ENCODE measurements at places on chromosomes 1 and 21. TPM values are rescaled to one million over a fixed set of nuclear protein-coding genes. Genes with fewer than 3 reads are reported as not detected.

Gene KCNN3
- 3.7 TPM for total RNA-seq

Gene SPRR5
- total RNA-seq = not detected

Gene FCRLB
- total RNA-seq = 1.4 TPM

DNA sequence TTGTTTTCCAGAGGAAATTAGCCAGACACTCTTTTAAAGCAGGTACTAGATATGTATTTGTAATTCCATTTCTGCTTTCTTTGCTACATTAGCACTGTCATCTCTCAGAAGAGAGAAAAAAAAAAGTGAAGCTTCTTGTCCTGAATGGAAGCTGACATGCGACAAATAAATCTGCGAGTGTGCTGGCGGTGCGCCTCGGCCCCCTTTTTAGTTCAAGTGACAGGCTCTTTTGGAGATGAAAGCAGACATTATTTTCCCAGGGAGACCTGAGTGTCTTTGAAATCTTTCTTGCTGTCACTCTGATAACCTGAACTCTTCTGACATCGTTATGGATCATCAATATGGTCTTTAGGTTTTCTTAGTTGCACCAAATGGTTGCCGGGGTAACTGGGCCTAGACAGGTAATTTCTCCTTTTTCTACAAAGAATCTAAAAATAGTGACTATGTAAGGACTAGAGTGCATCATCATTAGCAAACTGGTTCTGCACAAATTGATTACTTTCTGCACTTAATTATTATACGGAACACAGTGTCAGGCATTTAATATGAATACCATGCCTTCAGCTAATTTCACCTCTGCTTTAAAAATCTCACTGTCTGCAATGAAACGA lies 478.6 kb downstream of the PCP4 start:
- DNase-seq = no peak

GRCh38 chr1:155889566-155889965 lies 21.6 kb downstream of the RIT1 start:
- DNase-seq = no peak

- DNase-seq = no peak
These were observed 24.1 kb downstream of the METTL13 start for GRCh38 chr1:171805395-171806115.

- no peak for DNase-seq
These were observed 53.4 kb upstream of the COX20 start for GRCh38 chr1:244782056-244782455.

GRCh38 chr1:77487631-77488030 lies 194.8 kb downstream of the ZZZ3 start:
- DNase-seq = no peak

- no peak for DNase-seq
These were observed 49.8 kb downstream of the ZBTB18 start for GRCh38 chr1:244100704-244101453.

- DNase-seq = no peak
These were observed 123.4 kb downstream of the ATP6V1G3 start for GRCh38 chr1:198417039-198417438.

- DNase-seq = no peak
These were observed 23.9 kb downstream of the VAV3 start for GRCh38 chr1:107941123-107941522.

GRCh38 chr1:1538334-1538733 lies 2.1 kb downstream of the TMEM240 start:
- no peak for DNase-seq

- DNase-seq = peak; percentile 21
These were observed 1.3 kb downstream of the JAM2 start for GRCh38 chr21:25640202-25640942.

GRCh38 chr1:67572594-67573221 lies 112.3 kb upstream of the GADD45A start:
- peak; percentile 50 for DNase-seq

GRCh38 chr1:160789702-160790611 lies 6.0 kb upstream of the LY9 start:
- DNase-seq = no peak

DNA sequence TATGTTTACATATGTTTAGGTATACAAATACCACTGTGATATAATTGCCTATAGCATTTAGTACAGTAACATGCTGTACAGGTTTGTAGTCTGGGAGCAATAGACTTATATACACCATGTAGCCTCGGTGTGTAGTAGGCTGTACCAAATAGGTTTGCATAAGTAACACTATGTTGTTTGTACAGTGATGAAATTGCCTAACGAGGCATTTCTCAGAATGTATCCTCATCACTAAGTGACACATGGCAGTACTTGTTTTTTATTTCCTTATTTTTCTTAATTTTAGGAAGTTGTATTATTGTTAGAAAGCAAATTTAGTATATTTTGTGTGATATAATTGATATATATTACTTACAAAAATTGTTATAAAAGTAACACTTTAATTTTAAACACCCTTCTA lies 840.9 kb downstream of the LTN1 start:
- no peak for DNase-seq

DNA sequence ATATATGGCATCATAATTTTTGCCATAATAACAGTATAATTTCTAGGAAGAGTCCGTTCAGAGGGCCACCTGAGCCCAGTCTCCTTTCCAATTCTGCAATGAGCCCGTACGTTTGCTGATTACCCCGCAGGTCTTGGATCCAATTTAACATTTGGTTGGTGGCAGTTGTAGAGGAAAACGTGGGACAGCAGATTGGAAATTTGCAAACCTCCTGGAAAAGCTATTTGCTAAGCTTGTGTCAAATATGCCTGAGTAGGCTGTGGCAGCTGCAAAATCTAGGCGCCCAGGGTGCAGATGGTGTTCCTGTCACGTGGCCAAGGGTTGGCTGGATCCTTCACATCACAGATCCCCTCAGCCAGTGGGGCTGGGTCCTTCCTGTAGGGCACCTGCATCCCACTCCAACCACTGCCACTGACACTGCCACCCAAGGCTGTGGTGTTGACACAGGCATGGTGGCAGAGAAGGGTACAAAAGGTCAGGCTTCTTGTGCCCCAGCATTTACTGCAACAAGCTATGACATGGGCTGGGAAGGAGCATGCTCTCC lies 174.8 kb upstream of the SYT6 start:
- DNase-seq = no peak

- DNase-seq = no peak
These were observed 143.0 kb downstream of the RERE start for GRCh38 chr1:8674481-8674880.

GRCh38 chr1:36128905-36129206 lies 3.8 kb upstream of the COL8A2 start:
- no peak for DNase-seq

GRCh38 chr1:111142356-111142975 lies 2.4 kb downstream of the CEPT1 start:
- DNase-seq = no peak

DNA sequence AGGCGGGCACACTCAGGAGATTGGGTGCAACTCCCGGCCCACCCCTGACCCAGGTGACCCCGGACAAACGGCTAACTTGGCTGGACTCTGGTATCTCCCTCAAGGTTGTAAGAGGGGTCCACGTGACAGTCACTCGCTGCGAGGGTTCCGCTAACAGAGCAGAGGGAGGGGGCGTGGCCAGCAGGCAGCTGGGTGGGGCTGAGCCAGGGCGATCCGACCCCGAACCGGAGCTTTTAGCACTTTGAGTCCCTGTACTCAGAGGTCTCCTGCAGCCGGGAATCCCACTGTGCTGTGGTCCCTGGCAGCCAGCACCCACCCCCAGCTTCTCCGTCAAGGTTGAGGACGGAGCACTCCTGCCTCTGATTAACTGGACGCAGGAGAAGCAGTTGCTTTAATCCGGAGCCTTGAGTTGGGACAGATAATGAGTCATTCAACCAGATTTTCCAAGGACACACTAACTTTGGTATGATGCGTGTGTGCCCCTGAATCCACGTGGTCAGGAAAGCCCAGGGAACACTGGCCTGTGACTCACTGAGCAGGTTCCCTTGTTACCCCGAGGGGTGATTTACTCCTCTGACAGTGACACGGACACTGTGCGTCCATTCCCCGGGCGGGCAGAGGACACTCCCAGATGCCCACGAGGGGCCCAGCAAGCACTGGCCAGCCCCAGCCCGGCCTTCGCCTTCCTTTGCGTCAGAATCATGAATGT lies 16.8 kb downstream of the TRPM2 start:
- peak; percentile 62 for DNase-seq

- no peak for DNase-seq
These were observed 93.6 kb downstream of the ENAH start for GRCh38 chr1:225559326-225559725.

Measured in upper lobe of left lung (tissue), 6 donors.